A549 treated with AZD2906 at 1 μM for 4 hours (cell line): ENCODE measurements at places on chromosomes 2 and 18. TPM values are rescaled to one million over a fixed set of nuclear protein-coding genes. Genes with fewer than 3 reads are reported as not detected.

AGXT gene
- total RNA-seq: not detected in 5 replicates

PDE1A gene
- total RNA-seq: 0.15 to 0.30 TPM (median 0.19 TPM) in 5 replicates

SCYGR4 gene
- not detected in 5 replicates for total RNA-seq

CYS1 gene
- 1.0 to 1.9 TPM (median 1.7 TPM) in 5 replicates for total RNA-seq

OTOF gene
- total RNA-seq: 0.11 to 0.26 TPM (median 0.13 TPM) in 5 replicates

CD8B2 gene
- total RNA-seq: not detected in 5 replicates

IL1R1 gene
- 40.1 to 55.7 TPM (median 47.1 TPM) in 5 replicates for total RNA-seq

ONECUT2 gene
- total RNA-seq: 0.27 to 0.54 TPM (median 0.29 TPM) in 5 replicates

HJURP gene
- 48.3 to 54.8 TPM (median 50.4 TPM) in 5 replicates for total RNA-seq

SIX3 gene
- total RNA-seq: 2.7 to 4.3 TPM (median 3.7 TPM) in 5 replicates

DHRS9 gene
- total RNA-seq: 3.1 to 3.9 TPM (median 3.4 TPM) in 5 replicates

CDH20 gene
- 0.05 TPM in 1 of 5 replicates, not detected in the others for total RNA-seq

CHST9 gene
- 0.01 to 0.02 TPM in 2 of 5 replicates, not detected in the others for total RNA-seq

G6PC2 gene
- not detected in 5 replicates for total RNA-seq

CPO gene
- total RNA-seq: 0.05 to 0.11 TPM (median 0.09 TPM) in 4 of 5 replicates, not detected in the other

RAB31 gene
- total RNA-seq: 15.0 to 27.7 TPM (median 19.1 TPM) in 5 replicates

LRP1B gene
- 0.01 TPM in 3 of 5 replicates, not detected in the others for total RNA-seq

VPS4B gene
- total RNA-seq: 18.5 to 24.8 TPM (median 20.3 TPM) in 5 replicates

TRAPPC12 gene
- 45.3 to 66.9 TPM (median 63.7 TPM) in 5 replicates for total RNA-seq

ELOA2 gene
- total RNA-seq: not detected in 5 replicates

GKN2 gene
- 1.9 to 3.2 TPM (median 2.5 TPM) in 5 replicates for total RNA-seq

UGT1A7 gene
- total RNA-seq: 3.4 to 5.0 TPM (median 3.5 TPM) in 5 replicates

SLC19A3 gene
- total RNA-seq: 1.6 to 3.1 TPM (median 2.8 TPM) in 5 replicates

SSB gene
- 116 to 161 TPM (median 128 TPM) in 5 replicates for total RNA-seq

SNRNP27 gene
- total RNA-seq: 45.5 to 76.1 TPM (median 49.1 TPM) in 5 replicates

LBX2 gene
- 3.2 to 4.3 TPM (median 3.8 TPM) in 5 replicates for total RNA-seq

MC2R gene
- total RNA-seq: not detected in 5 replicates
